Activated T-helper 17 cell treated with anti-CD3 and anti-CD28 coated beads, Interleukin-2, amount 50 U/mL, for 72 hours (primary cell): ENCODE measurements at places on chromosomes 4 and X.
A peak's percentile ranks its signal among the peaks of the same experiment; 100 is the strongest.

- no peak for ATAC-seq
These were observed 24.8 kb downstream of the L1CAM start for GRCh38 chrX:153861151-153861550.

- no peak for ATAC-seq
These were observed 23.0 kb upstream of the BCORL1 start for GRCh38 chrX:129959493-129959832.

- no peak for ATAC-seq
These were observed 14.6 kb downstream of the CTBP1 start for GRCh38 chr4:1234309-1234695.

DNA sequence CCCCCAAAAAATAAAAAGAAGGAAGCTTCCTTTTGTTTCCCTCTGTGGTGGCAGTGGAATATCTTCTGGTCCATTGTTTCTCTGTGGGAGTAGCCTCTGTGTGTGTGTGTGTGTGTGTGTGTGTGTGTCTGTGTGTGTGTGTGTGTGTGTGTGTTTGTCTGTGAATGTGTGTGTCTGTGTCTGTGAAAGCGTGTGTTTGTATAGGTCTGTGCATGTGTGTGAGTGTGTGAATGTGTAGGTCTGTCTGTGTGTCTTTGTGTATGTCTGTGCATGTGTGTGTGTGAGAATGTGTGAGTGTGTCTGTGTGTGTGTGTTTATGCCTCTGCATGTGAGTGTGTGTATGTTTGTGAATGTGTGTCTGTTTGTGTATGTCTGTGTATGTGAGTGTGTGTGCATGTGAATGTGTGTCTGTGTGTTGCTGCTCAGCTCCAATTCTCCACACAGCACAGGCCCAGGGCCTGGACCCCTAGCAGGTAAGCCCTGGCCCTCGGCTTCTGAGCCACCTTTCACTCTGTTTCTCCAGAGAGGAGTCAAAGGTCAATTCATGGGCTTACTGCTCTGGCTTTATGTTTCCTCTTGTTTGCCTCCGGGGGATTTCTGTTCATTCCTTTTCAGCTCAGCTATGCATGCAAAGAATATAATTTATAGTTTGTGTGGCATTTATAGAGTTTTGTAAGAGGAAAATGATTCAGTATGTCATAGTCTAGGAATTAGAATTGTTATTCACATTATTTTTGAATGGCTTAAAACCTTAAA lies 89.8 kb downstream of the UCHL1 start:
- ATAC-seq: no peak

DNA sequence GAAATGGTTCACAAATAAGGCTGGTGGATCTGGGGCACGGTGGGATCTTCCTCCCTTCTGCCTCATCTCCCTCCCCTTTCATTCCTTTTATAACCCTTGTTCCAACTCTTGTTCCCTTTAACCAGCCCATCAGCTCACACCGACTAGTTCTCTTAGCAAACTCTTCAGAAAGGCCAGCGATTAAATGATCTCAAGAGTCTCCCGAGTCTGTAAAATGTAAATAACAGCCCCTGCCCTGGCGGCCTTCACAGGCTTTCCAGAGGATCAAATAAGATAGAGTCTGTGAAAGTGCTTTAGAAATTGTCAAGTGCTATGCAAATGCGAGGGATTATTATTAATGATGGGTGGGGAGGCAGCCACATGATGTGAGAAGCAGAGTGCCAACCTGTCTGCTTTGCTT lies 27.1 kb downstream of the TSC22D3 start:
- no peak for ATAC-seq

- no peak for ATAC-seq
These were observed 195.9 kb downstream of the CPEB2 start for GRCh38 chr4:15198070-15198727.

GRCh38 chrX:124010157-124010556 lies 48.7 kb downstream of the STAG2 start:
- peak; percentile 82 for ATAC-seq

- ATAC-seq: no peak
These were observed 30.0 kb downstream of the TACC3 start for GRCh38 chr4:1751155-1751918.

GRCh38 chr4:112213091-112213490 lies 18.5 kb upstream of the AP1AR start:
- ATAC-seq: no peak

DNA sequence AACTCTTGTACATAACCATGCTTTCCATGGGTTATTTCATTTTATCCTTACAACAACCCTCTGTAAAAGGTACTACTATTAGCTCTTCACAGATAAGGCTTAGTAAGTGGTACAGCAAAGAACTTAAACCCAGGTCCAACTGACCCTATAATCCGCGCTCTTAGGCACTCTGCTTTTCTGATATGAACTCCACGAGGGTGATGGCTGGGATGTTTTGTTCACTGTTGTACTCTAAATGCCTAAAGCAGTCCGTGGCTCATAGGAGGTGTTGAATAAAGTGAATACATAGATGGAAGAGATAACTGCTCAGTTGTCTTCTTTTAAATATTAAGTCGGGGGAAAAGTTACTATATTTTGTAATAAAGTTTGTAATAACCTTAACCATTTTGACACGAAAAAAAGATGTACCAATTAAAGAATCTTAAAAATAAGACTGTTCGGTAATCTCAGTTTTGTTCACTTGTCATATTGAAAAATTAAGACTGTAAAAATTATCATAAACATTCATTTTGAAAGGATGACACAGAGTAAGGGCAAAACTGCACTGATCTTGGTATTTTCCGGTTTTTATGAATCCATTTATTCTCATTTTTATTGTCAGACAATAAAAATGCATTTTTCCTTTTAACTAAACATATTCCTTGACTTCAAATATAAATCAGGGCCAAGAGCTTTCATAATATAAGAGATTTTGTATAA lies 166.5 kb downstream of the FBXW7 start:
- ATAC-seq: peak; percentile 61

DNA sequence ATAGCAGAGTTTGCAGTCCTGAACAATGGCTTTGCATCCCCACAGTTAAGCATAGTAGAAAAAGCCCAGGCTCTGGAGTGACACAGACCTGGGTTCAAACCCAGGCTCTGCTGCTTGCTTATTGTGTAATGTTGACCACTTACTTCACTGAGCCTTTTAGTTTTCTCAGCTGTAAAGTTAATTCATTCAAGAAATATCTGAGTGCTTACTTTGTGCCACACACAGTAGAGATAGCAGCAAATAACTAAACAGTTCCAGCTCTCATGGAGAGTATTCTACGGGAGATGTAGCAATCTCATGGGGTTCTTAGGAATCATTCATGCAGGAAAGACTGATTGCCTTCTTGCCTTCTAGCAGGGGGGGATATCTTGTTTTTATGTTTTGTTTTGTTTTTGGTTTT lies 63.2 kb downstream of the SLC9A6 start:
- ATAC-seq: no peak

- ATAC-seq: no peak
These were observed 5.9 kb downstream of the RIPPLY1 start for GRCh38 chrX:106897259-106897658.
